CD4-positive, alpha-beta T cell (primary cell): ENCODE measurements at places on chromosomes 7 and 10.
A peak's percentile ranks its signal among the peaks of the same experiment; 100 is the strongest.

- DNase-seq: no peak
Measured at GRCh38 chr7:91135300-91135699, 128.9 kb upstream of the FZD1 start.

- no peak for DNase-seq
Measured at GRCh38 chr7:22358820-22359697, 2.1 kb upstream of the RAPGEF5 start.

DNA sequence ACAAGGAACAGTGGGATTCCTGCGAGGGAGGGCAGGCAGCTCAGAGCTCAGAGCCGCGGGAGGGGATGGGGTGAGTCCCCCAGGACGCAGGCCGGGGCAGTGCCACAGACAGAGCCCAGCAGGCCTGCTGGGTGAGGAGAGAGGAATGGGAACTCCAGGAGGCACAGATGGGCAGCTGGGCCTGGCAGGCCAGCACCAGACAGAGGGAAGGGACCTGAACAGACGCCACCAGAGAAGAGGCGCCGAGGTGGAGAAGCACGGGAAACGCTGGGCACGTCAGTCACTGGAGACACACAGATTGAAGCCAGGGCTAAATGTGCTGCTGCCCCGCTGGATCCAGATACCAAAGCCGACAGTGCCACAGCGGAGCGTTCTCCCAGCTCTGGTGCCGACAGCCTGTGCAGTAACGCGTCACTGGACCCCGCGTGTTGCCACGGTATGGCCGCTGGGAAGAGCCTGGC, 225.8 kb downstream of the MAD1L1 start:
- no peak for DNase-seq

DNA sequence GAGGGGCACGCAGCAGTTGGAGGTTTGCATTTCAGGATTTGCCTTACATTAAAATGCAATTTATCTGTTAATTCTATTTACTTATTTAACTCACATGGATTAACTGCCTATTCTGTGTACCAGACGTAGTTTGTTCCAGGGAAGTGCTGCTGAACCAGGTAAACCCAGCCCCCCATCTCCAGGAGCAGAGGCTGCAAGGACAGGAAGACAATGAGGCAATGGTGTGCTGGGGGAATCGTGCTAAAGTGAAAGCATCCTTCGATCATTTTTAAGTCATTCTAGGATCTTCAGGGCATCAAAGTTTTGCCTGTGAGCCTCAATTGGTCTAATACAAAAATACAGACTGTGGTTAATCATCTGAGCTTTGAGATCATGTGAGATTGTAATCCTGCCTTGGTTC, 166.4 kb downstream of the DNAJB6 start:
- DNase-seq: peak; percentile 33

DNA sequence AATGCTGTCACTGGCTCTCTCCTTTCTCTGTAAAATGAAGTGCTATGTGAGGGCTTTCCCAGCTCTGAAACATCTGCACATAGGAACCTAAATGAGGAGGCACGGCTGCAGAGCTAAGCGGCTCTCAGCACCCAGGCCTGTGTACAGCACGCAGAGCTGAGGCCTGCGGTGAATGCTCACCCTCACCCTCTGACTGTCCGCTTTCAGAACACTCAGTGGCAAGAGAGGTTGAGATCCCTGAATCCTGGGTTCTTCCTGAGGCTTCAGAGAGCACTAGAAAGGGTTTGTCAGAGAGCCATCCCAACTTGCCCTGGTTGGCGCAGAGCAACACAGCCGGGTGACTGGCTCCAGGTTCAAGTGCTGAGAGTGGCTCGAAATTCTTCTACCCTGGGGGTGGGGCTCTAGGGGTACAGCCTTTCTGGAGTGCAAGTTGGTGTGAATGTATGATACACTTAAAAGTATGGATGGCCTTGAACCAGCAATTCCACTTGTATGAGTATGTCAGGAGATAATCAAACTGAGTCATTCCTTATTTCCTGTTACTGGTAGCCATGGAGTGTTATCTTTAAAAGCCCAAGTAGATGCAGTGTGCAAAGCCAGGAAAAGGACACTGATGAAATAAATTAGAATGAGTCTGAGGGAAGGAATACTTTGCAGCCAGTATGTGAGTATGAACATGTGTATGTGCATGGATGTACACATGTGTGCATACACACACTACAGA, 1.7 kb upstream of the CCDC201 start:
- DNase-seq: no peak

- DNase-seq: no peak
Measured at GRCh38 chr7:123635551-123636359, 19.9 kb upstream of the LMOD2 start.

GRCh38 chr10:340646-341045, 205.4 kb downstream of the ZMYND11 start:
- DNase-seq: no peak

DNA sequence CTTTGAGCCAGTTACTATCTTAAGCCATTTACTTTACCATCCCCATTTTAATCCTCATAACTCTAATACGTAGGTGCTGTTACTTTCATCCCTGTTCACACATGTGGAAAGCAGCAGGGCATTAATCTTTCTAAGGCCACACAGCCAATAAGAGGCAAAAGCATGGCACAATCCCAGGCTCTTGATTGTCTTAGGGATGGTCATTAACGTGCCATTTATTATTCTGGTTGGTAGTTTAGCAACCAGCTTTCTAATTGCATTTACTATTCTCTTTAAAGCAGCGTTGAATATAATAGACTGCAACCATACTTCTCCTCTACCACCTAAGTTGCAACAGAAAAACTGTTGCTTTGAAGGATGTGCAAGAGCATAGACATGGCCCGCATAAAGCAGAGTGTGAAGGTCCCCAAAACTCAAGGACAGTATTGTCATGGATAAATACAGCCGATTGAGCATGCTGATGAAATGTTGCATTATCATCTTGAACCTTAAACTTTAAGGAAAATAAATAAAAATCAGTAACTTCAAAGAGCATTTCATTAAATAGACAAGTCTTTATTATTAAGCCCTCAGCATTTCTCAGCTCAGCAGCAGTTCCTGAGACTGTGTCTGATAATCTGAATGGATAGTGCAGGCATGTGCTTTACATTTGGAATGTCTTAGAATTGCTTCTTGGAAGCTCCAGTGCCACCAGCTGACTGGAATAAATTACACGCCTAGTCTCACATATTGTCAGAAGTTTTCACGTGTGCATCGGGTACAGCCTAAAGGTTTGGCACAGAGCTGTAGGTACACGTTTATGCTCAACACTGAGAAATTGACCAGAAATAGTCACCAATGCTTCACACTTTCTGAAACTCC, 467.1 kb downstream of the SDK1 start:
- DNase-seq: no peak

DNA sequence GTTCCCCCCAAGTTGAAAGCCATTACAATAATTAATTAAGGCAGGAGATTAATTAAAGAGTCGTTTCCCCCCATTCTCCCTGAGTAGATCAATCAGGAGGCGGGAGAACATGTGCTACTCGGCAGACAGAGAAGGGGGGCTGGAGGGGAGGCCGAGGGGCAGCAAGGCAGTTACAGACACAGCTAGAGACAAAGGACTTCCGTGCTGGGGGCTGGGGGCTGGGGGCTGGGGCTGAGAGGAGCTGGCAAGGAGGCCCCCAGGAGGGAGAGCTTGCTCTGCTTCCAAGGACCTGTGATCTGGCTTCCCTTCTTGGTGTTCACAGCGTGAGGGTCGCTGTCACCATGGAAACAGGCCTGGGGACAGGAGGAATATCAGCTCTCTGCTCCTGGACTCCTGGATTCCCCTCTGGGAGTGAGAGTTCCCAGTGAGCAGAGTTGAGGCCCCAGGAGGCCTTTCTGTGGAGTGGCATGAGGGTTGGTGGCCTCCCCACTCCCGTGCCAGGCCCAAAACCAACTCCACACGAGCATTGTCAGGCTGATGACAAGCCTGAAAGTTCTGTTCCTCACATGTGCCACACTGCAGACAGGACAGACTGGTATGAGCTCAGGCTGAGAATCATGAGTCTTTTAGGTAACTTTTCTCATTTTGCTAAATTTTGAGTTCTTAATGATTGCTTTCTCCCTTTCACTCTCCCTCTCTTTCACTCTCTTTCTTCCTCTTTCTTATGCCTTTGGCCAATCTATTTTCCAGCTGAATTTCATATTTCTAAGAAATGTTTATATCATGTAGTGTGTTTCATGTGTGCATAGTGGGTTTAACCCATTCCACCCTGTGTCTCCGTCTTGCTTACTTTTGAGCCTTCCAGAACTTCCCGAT, 16.4 kb downstream of the FAM241B start:
- no peak for DNase-seq

- no peak for DNase-seq
Measured at GRCh38 chr7:100154651-100155491, 3.7 kb downstream of the TRAPPC14 start.

DNA sequence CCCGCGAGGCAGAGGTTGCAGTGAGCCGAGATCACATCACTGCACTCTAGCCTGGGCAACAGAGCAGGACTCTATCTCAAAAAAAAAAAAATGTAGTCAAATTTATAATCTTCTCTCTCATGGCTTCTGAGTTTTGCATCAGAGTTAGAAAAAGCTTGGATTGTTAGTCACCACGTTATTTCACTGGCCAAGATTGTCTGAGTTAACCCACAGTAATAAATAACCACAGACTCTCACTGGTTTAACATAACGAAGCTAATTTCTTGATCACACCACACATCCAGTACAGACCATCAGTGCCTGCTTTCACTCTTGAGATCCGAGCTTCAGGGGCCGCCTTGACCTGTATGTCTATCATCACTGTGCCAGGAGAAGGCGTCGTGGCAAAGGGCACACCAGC, 116.8 kb upstream of the JCAD start:
- DNase-seq: no peak

- no peak for DNase-seq
Measured at GRCh38 chr10:29099001-29099400, 189.9 kb upstream of the LYZL1 start.

- peak; percentile 74 for DNase-seq
Measured at GRCh38 chr10:70232155-70232858, 922 bp downstream of the PPA1 start.

DNA sequence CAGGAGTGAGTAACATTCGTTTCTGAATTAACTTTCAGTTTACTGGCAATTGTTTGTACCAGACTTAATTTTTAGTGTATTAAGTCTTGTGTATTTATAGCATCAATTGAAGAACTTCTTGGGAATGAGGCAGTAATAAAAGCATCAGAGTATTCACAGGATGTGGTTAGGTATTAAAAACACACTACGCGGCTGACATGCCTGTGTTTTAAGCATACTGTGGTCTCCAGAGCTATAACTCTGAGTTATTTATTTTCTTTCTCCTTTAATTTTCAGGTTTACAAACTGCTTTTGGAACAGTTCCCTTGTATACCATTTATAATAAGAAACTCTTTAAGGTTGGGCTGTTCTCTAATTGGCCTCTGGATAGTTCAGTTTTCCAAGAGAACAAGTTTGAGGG, 626.1 kb upstream of the NRG3 start:
- DNase-seq: no peak

DNA sequence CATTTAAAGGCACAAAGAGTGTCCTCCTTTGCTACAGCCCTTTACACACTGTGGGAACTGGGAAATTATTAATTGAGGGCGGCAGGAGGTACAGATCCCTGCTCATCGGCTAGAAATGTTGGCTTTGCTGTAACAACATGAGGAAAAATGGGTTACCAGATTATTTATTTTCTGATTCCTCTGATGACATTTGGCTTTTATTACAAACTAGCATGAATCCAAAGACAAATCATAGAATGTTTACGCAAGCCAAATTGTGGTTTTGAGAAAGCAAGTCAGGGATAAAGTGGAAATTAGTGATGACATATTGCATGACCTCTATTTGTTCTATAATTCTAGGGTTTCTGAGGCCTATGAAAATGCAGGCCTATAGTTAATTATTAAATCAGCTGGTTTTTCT, 126.1 kb upstream of the TMEM196 start:
- no peak for DNase-seq

- no peak for DNase-seq
Measured at GRCh38 chr7:23873306-23873705, 163.3 kb downstream of the STK31 start.

GRCh38 chr7:35555934-35556333, 139.0 kb downstream of the HERPUD2 start:
- no peak for DNase-seq

- DNase-seq: peak; percentile 72
Measured at GRCh38 chr7:100221231-100221718, 1.5 kb downstream of the PVRIG start.

- no peak for DNase-seq
Measured at GRCh38 chr7:90290244-90291113, 30.6 kb downstream of the FAM237B start.

GRCh38 chr10:123413353-123413752, 252.8 kb upstream of the GPR26 start:
- DNase-seq: no peak

DNA sequence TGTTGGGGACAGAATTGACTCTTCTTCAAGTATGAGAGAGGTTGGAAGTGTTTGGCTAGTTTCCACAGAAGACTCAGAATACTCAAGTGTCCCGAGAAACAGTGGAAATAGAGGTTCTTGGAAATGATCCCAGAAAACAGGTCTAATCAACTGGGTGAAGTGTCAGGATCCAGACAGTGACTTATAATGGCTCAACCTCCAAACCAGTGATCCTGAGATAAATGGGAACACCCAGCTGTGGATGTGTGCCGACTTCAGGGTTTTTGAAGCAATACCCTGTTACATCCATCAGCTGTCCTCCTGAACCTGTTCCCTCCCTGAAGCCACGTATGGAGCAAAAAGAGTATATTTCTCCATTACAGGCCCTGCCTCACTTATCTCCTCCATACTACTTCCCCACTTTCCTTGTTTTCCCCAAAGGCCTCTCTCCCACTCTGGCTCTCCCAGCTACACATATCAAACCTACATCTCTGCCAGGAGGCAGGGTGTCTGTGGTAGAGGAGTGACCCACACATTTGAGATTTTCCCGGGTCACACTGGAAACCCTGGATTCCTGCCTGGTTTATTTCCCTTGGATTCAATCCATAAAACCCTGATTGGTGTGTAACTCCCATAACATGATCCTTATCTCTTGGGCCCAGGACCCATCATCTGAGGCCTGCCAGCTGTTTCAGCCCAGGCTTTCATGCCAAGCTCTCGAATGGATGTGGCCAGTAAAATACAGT, 17.6 kb upstream of the ELOVL3 start:
- DNase-seq: no peak

DNA sequence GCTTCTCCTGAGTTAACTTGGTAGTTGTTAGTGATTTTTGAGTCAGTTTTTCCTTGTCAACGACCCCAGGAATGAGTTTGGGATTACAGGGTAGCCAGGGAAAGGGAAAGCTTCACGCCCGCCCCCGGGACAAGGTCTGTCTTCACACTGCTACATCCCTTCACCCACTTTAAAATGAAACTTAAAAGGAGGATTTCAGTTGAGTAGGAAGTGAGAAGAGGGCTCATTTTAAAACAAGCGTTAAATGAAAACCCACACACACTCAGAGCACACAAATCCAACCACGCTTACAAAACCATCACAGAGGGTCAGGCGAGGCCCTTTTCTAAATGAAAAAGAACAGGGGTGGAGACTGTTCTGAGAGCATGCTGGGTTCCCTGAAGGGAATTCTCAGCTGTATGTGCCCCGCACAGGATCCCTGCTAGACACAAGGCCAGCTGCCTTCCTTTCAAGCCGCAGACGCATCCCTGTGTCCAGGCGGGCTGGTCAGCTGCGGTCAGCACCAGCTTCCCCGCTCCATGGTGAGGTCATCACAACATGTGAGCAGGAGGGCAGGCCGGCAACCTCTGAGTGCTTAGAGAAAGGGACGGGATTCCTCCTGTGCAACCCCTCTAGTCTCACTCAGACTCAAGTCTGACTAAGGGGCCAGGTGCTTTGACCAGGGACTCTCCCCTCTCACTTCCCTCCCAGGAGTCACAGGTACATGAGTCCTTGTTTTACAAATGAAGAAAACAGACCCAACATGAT, 111.8 kb downstream of the EGFR start:
- DNase-seq: no peak
